ENCODE measurements at places on chromosomes 11 and 22.

DNA sequence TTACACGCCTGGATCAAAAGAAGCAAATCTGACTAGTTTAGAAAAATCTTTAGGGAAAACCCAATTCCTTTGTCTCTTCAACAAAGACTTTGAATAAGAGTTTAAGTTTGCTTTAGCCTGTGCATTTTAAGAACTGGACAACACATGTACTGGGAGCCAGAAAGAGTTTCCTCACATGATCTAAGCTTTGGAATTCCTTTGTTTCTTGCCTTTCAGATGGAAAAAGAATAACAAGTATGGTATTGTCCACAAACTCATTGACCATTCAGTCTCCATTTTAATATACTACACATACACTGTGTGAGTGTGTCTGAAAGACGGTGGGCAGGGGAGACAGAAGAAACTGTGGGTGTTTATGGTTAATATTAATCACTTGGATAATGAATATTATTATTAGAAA is 205.6 kb downstream of the MAML2 start:
- no peak for DNase-seq

DNA sequence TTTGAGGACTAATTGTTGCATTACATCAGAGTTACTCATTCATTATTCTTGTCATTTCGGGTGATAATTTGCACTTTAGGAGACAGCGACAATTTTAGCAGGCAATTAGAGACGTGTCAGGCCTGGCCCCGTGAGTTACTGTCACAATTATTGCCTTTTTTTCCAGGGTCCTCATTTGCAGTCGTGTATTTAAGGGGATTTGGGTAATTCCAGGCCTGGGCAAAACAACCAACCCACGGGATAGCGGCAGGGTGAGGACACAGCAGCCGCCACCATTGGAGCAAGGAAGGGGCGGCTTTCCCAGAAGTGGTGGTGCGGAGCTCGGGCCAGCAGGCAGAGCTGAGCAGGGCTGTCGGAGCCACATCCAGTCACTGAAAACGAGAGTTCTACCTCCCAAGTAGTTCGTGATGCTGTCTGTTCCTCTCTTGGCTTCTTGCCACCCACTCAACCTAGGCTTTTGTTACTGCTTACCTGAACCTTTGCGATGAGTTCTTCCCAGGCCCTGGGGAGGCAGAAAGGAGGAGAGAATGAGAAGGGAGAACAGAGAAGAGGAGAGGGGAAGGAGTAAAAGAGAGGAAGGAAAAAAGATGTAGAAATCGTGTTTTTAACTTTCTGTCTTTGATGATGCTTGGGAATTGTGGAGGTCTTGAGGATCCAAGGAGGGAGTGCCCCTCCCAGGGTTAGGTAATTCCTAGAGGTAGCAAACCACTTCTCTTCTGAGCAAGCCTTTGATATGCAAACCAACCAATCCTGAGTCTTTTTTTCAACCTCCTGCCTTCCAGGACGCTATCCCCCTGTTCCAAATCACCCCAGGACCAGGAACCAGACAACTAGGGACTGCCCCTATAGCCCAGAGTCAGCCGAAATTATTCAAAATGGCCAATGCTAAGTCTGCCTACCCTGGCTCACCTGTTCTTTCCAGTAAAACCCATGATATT is 236.1 kb downstream of the MIAT start:
- peak; percentile 61 for DNase-seq

DNA sequence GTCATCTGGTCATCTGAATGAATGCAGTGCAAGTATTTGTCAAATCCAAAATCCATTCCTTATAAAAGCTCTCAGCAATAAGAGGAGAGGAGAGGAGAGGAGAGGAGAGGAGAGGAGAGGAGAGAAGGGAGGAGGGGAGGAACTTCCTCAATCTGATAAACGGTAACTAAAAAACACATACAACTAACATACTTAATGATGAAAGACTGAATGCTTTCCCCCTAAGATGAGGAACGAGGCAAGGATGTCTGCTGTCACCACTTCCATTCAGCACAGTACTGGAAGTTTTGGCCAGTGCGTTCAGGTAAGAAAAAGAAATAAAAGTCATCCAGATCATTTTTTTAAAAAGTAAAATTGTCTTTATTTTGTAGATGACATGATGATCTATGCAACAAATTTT is 80.4 kb downstream of the CD82 start:
- no peak for DNase-seq

GRCh38 chr22:29604076-29604360 is 585 bp downstream of the NF2 start:
- no peak for DNase-seq

DNA sequence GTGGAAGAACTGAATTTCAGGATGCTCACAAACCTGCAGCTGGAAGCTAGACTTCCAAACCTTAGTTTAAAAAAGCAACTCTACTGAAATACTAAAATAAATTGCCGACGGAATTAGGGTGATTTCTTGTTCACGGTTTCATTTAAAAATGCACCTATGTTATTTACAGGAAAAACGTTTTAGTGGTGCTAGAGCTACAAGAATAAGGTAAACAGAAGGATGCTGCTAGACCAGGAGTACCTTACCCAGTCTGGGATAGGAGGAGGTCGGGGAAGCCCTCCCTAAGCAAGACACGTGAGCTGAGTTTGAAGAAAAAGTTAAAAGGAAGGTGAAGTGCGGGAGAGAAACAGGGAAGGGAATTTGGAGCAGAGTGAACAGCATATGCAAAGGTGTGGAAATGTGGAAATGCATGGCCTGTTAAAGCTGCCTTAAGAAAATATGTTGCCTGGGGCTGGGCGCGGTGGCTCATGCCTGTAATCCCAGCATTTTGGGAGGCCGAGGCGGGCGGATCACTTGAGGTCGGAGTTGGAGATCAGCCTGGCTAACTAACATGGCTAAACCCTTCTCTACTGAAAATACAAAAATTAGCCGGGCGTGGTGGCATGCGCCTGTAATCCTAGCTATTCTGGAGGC is 1.4 kb upstream of the FTH1 start:
- DNase-seq, result no peak

DNA sequence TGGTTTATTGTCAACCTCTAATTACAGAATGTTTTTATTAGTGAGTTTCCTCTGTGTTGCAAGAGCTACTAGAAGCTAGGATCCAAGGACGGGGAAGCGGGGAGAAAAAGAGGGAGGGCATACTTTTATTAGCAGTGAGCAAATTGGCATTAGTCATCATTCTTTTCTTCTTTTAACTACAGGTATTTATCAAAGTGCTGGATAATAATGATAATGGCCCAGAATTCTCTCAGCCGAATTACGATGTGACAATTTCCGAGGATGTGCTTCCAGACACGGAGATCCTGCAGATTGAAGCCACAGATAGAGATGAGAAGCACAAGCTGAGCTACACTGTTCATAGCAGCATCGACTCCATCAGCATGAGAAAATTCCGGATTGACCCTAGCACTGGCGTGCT is 179.7 kb upstream of the MTNR1B start:
- DNase-seq, result no peak

- no peak for DNase-seq
These were observed 567.3 kb downstream of the MIAT start for GRCh38 chr22:27224485-27225374.

DNA sequence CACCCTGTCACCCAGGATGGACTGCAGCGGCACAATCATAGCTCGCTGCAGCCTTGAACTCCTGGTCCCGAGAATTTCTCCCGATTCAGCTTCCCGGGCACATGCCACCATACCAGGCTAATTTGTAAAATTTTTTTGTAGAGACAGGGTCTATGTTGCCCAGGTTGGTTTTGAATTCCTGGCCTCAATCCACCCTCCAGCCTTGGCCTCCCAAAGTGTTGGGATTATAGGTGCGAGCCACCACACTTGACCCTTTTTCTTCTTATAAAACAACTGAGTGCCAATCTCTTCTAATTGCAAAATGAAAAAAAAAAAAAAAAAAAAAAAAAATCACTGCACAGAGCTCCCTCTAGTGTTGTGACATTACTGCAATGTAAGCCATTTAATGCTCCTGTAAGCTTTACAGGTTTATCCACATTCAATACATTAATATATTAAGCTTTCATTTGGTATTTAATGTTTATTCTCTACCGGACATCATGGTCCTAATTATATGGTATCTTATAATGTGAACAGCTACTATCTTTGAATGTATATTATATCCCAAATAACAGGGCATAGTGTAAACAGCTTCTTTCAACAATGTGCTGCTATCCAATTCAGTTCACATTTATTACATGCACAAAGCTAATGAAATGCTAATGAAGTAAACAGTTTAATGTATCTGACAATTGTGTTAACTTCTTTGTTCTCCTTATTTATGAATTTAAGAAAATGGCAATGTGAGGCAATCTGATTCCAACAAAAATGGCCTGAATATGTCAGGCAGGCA is 44.6 kb downstream of the COPB1 start:
- no peak for DNase-seq

Data from DMS153 (cell line).